ENCODE measurements at places on chromosomes 5 and 9. TPM values are rescaled to one million over a fixed set of nuclear protein-coding genes. Genes with fewer than 3 reads are reported as not detected.

The TRAPPC13 gene
- 23.4 TPM for total RNA-seq

GRCh38 chr5:174793684-174794328 is 69.4 kb downstream of the MSX2 start:
- H3K4me1 ChIP-seq, result no peaks in the 10 kb centered on the region
- H3K36me3 ChIP-seq, result no peaks in the 10 kb centered on the region
- no peak overlapping the region for H3K4me3 ChIP-seq
- DNase-seq, result peak; percentile 55
- H3K27ac ChIP-seq, result no peak overlapping the region
- H3K27me3 ChIP-seq, result peaks cover 19% of the 10 kb centered on the region

- no peaks in the 10 kb centered on the region for H3K27me3 ChIP-seq
- no peak overlapping the region for H3K27ac ChIP-seq
- no peak for DNase-seq
- no peaks in the 10 kb centered on the region for H3K36me3 ChIP-seq
- H3K4me1 ChIP-seq, result no peaks in the 10 kb centered on the region
These were observed 272.2 kb downstream of the ANXA1 start for GRCh38 chr9:73423891-73424290.

GRCh38 chr9:131701436-131701781 is 38.5 kb downstream of the RAPGEF1 start:
- H3K27me3 ChIP-seq, result no peaks in the 10 kb centered on the region
- H3K4me1 ChIP-seq, result peaks cover 62% of the 10 kb centered on the region
- no peak overlapping the region for H3K4me3 ChIP-seq
- H3K36me3 ChIP-seq, result peaks cover 4% of the 10 kb centered on the region

GRCh38 chr9:132669319-132669697 is 475 bp downstream of the DDX31 start:
- DNase-seq, result no peak
- H3K27me3 ChIP-seq, result no peaks in the 10 kb centered on the region
- H3K4me3 ChIP-seq, result peak overlapping the region; percentile 86
- H3K36me3 ChIP-seq, result peaks cover 12% of the 10 kb centered on the region

The AMBP gene
- total RNA-seq, result not detected

The NUP155 gene
- total RNA-seq, result 56.6 TPM

DNA sequence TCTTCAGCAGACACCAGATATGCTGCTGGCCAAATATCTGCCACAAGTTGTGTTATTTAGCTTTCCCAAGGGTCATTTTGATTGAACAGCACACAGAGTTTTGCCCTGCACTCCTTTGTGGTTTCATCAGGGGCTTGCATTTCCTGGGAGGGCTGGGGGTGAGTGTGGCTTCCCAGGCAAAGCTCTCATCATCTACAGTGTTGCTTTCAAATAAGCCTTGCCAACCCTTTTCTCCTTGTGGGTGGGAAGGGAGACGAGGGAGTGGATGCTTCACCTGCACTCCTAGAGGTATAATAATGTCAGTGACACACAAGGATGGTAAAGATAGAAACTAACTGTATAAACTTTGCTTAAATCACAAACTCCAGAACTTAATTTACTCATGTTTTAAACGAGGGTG is 107.0 kb downstream of the MARCHF11 start:
- H3K36me3 ChIP-seq, result no peaks in the 10 kb centered on the region
- DNase-seq, result no peak
- no peak overlapping the region for H3K4me3 ChIP-seq

Data from activated CD8-positive, alpha-beta memory T cell treated with anti-CD3 and anti-CD28 coated beads, Interleukin-2, amount 10 ng/mL, durations not matched to agents 7 days and 5 days (primary cell).